GM12864 (cell line): ENCODE measurements at places on chromosomes 1 and 21.

GRCh38 chr1:200738949-200739651 is 407 bp downstream of the CAMSAP2 start:
- no peak for DNase-seq

- no peak for DNase-seq
These were observed 534.5 kb downstream of the USP25 start for GRCh38 chr21:16264319-16264718.

DNA sequence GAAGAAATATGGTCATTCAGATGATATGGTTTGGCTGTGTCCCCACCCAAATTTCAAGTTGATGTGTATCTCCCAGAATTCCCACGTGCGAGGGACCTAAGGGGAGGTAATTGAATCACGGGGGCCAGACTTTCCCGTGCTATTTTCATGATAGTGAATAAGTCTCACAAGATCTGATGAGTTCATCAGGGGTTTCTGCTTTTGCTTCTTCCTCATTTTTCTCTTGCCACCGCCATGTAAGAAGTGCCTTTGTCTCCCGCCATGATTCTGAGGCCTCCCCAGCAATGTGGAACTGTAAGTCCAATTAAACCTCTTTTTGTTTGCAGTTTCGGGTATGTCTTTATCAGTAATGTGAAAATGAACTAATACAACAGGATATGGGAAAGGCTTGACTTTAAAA is 1.4 kb upstream of the DPM3 start:
- DNase-seq = no peak

GRCh38 chr1:198655459-198656121 is 16.8 kb downstream of the PTPRC start:
- DNase-seq = no peak

DNA sequence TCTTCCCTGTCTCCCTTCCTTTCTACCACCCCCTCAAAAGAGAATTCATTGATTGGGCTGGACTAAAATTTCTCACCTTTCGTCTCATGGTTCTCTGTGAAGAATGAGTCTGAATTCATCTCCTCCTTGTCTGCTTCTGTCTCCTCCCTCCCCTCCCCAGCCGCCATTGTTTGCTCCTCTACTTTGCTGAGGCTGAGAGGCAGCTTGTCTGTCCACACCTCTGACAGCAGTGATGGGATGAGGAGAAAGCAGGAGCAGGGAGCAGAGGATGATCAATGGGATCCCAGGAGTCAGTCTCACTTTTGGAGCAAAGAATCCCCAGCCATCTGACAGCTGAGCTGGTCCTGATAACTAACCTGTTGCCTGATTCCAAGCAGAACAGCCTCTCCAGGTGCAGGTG is 2.5 kb downstream of the ILDR2 start:
- DNase-seq = no peak

DNA sequence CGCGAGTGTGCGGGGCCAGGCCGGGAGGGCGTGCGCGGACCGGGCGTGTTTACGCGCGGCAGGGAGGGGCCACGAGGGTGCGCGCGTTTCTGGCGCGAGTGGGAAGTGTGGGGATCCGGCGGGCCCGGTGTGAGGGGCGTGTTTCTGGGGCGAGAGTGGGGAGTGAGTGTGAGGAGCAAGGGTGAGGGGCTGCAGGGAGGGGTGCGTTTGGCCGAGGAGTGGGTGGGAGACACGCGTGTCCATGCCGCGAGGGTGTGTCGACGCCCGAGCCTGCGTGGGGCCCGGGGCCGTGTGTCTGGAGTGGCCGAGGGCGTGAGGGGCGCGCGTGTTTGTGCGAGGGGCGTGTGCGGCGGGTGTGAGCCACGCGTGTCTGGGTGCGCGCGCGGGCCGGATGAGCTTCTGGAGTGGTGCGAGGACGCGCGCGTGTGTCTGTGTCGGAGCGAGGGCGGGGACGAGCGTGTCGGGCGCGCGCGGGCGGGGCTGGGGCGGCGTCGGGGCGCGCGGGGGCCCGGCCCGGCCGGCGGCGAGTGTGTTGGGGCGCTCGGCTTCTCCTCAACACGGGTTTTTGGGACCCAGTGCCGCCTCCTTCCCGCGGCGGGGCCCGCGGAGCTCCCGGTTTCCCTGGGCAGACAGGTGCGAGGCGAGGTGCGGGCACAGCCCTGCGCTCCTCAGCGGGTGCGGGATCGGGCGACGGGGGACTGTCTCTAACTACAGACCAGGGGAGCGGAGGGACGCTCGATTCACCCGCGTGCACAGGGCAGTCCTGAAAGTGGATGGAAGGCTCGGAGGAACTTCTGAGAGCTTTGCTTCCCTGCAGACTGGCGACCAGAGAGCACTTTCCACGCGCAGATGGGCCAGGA is 65.8 kb upstream of the VAMP3 start:
- no peak for DNase-seq

GRCh38 chr1:165161130-165161529 is 195.4 kb downstream of the LMX1A start:
- DNase-seq = no peak

GRCh38 chr1:153929426-153929825 is 6.7 kb upstream of the GATAD2B start:
- DNase-seq = no peak

GRCh38 chr1:182802006-182802803 is 12.6 kb downstream of the NPL start:
- no peak for DNase-seq

- DNase-seq = no peak
These were observed 14.1 kb upstream of the RAB42 start for GRCh38 chr1:28577738-28578536.

DNA sequence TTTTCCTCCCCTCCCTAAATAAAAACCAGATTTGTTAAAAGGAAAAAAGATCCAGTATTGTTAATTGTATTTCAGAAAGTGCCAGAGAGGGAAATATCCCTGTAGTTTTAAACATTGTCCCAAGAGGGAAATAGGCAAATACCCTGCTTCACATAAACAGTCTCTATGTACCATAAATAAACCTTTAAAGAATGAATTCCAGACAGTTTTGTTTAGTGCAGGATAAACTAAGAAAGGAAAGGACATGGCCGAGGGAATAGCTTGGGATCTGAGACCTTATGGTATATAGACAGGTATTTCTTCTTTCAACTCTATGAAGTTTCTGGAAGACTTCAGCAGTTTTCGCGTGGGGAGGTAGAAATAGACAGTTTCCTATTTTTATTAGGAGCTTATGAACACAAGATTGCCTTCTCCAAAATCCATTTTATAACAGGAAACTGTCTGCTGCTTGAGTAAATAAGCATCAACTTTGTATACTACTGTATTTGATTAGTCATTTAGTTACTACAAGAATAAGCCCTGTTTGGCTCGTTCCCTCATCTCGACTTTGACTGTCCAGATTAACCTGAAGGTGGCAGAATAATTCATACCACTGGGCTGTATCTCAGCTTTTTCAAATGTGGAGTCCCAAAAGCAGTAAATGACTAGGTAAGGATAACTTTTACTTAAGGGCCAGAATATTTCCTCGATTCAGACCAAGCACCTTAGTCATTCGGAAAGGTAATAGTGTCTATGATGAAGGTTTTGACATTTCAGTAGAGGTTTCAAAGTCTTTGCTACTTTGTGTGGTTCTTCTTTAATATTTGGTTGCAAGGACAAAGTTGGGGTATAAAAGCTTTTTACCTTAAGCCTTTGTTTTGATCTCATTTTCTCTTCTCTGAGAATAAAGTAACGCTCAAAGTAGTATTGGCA is 177.5 kb downstream of the VPS13D start:
- no peak for DNase-seq

GRCh38 chr1:117798550-117798949 is 130.9 kb downstream of the GDAP2 start:
- no peak for DNase-seq

GRCh38 chr1:205630241-205630640 is 1.6 kb downstream of the ELK4 start:
- DNase-seq = no peak

DNA sequence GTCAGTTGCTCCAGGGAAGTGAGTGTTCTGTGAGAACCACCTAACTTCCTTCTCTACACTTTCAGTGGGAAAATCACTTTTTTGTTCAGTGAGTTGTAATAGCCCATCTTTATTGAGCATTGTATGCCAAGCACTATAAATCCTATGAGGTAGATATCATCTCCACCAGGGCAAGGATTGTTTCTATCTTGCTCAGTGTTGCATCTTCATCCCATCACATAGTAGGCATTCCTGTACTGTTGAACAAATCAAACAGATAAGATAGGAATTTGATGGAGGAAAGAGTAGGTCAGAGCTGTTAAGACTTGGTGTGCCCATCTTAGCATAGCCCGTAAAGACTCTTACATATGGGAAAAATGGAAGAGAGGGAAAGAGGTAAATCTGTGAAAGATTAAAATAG is 2.9 kb upstream of the PIGV start:
- DNase-seq = no peak

DNA sequence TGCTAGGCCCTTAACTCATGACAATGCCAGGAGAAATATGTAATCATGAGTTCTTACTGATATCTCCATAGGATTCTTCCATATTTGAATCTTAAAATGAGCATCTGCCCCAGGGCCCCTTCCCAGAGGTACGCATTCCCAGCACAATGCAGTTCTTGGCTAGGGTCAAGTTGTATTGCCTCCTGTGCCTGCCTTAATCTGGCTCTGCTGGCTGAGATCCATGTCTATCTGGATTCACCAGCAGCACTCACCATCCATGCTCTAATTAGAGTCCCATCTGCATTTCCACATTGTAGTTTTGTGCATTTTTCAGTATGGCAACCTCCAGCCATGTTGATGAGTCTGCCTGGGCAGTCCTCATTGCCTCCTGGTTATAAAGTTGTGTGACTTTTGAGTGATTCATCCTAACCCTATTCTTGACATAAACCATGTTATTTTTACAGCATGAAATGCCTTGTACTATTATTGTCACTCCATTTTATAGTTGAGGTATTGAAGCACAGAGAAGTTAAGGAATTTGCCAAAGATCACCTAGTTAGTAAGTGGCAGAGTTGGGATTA is 55.9 kb downstream of the CAMSAP2 start:
- DNase-seq = no peak

- no peak for DNase-seq
These were observed 7.4 kb downstream of the SLC2A5 start for GRCh38 chr1:9062021-9062471.

DNA sequence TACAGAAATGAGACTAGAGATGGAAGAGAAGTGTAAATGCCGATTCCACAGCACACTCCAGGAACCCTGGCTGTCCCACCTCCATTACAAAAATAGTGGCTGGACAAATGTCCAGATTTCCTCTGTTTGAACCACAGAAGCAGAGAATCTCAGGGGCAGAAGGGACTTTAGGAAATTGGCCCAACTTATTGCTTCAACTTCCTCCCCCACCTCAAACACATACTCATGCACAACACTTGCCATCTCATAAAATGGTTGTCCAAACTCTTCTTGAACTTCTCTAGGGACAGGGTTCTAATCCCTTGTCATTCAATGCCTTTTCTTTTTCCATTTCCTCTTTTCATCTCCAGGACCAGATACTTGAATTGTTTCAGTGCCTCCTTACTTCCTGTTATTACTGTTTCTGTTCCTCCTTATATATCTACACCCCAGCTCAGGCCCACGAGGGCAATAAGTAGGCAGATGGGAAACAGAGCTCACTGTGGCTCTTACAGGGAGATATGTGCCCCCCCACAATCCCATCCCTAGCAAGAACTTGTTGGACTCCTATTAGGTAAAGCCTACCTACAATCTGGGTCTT is 8.5 kb upstream of the B4GALT3 start:
- no peak for DNase-seq

- no peak for DNase-seq
These were observed 8.7 kb downstream of the UBE2G2 start for GRCh38 chr21:44792702-44793591.

GRCh38 chr1:212630158-212630900 is 21.8 kb downstream of the ATF3 start:
- no peak for DNase-seq

DNA sequence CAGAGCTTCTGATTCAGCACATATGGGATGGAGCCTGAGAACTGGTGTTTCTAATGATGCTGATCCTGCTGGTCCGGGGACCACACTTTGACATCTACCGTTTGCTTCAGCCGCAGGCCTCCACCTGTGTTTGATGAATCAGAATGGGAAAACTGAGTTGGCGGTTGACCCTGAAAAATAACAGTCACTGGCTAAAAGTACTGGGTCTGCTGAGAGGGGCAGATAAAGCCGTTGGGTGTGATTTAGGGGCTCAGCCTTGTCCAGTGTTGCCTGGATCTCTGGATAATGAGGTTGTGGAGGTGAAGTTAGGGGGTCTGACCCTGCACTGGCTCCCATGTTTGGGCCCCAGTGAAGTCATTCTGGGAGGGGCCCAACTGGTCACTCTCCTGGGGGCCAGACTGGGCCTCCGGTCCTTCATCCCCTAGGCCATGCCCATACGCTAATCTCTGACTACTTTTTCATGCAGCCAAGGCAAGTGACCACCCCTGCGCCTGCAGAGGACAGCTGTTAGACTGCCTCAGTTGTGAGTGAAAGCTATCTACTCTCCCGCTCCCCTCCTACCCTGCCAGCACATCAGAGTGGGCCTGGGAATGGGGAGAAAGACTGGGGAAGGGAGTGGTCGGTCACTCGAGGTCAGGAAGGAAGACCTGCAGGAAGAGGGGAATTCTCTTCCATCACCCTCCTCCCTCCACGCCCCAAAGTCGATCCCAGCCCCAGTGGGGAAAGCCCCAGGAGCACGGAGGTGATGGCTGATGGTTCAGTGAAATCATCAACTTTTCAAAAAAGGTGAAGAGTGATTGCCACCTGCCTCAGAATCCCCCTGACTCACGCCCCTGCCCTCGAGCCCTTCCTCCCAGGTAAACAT is 27.7 kb downstream of the VASH2 start:
- DNase-seq = no peak

DNA sequence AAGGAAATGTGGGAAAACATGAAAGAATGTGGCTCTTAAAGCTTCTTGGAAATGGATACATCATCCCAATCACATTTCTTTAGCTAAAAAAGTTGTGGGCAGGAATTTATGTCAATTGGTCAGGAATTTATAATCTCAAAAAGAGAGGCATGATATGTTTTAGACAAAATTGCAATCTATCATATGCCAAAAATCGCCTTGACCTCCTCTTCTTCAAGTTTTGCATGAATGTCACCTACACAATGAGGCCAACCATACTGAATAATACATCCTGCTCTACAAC is 42.4 kb downstream of the ATP6V1G3 start:
- DNase-seq = no peak

DNA sequence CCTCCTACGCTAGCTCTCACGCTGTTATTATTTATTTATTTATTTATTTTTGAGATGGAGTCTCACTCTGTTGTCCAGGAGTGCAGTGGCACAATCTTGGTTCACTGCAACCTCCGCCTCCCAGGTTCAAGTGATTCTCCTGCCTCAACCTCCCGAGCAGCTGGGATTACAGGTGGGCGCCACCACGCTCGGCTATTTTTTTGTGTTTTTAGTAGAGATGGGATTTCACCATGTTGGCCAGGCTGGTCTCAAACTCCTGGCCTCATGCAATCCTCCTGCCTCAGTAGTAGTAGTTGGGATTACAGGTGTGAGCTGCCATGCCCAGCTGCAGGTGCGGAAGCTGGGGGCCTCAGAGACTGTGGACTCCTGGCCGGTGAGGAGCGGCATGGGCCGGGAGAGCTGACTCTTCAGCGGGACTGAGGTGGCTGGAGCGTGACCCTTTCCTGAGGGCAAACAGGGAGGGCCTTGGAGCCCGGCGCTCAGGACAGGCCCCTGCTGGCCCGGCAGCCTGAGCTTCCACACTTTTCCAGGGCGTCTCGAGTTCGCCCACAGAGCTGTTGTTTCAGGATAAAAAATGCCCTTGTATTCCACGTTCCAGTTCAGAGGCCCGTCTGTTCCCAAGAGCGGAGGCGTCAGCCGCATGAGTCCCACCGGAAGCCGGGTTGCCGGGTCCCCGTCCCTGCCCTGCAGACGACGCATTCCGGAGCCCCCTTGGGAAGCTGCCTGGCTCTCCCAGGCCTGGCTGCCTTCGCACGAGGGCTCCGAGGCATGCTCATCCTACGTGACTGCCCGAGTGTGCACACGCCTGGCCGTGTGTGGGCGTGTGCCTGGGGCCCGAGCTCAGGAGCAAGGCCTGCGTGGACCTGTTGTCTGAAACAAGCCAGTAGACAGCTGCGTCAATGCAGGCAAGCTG is 126.2 kb downstream of the SIK1 start:
- no peak for DNase-seq
